Dermis blood vessel endothelial cell (primary cell): ENCODE measurements at places on chromosomes 6 and 20.

- DNase-seq = peak; percentile 64
Measured at GRCh38 chr6:31083742-31084354, 28.5 kb downstream of the C6orf15 start.

DNA sequence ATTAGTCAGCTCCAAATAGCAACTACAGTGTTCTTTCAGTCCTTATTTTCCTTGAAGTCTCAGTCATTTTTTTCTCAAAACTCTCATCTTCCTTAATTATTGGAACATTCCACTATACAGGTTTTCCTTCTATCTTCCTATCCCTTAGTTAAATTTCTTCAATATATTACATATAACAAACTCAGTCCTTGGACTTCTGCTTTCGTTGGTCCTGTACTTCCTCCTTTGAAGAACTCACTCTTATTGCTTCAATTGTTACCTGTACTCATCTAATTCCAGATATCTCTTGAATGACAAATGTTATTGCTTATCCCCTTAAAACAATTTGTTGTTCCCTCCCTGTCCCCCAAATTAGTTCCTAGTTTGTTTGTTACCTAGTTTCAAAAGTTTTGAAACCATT is 67.7 kb upstream of the NOTCH4 start:
- no peak for DNase-seq

DNA sequence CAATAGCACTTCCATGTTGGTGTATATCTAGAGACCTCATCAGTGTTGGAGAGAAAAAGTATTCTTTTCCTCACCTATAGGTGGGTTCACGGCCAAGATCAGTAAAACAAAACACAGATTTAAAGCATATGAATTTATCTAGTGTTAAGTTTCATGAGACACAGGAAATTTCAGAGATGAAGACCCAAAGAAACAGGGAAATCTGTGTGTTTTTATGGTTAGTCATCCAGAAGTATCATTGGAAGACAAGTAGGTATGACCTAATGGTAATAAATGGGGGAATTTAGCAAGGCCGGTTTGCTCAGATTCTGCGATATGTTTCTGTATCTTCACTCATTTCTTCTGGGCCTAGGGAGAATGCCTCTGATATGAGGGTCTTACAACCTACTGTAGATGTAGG is 419.6 kb upstream of the MARCKS start:
- no peak for DNase-seq

DNA sequence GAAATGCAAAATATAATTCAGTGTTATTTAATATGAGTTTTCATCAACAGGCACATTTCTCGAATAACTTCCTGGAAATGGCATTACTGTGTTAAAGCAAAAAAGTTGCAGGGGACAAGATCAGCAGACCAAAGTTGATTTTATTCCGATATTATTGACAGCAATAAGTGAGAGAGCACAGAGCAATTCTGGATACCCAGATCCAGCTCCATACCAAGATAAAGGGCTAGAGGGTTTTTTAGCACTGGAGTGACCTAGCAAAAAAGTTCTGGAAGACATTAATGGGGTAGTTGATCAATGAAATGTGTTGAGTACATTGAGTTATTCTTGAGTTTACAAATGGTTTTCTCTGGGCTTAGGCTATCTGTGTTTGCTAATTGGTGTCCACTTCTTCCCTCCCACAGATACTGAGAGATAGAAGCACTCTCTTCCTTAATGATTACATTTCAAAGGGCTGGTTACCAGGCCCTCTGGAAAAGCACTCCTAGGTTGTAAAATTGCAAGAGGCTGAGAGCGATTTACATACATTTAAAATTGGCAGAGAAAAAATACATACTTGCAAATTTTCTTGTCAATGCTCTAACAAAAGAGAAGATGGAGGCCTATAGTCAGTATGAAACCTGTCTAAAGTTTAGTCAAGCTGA is 47.0 kb upstream of the MANEA start:
- no peak for DNase-seq

- no peak for DNase-seq
Measured at GRCh38 chr20:64225171-64225595, 30.4 kb upstream of the PCMTD2 start.

- peak; percentile 82 for DNase-seq
Measured at GRCh38 chr20:13800728-13801134, 15.9 kb downstream of the NDUFAF5 start.

- DNase-seq = no peak
Measured at GRCh38 chr20:3731944-3732326, 550 bp upstream of the HSPA12B start.

- DNase-seq = no peak
Measured at GRCh38 chr20:34199183-34199582, 42.0 kb upstream of the ASIP start.

DNA sequence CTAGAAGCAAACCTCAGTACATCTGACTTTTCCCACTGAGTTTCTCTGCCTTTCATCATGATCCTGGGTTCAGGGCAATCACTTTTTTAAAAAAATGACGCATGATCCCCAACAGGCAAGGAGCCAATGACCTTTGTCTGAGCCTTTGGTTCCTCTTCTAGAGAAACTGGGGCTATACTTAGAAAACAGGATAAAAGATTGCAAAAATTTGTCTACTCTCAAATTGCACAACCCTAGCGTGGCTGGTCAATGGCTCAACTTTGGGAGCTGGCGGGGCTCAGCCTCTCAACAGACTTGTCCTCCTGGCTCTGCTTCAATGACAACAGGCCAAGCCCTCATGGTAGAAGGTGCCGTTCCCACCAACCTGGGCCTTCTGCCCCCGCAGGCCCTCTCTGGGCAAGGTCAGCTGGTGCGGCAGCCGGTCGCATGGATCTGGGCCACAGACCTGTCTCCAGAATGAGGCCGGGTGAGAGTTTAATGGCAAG is 48.7 kb downstream of the PDYN start:
- DNase-seq = no peak

- peak; percentile 21 for DNase-seq
Measured at GRCh38 chr6:141824350-141824749, 308.4 kb upstream of the GJE1 start.

GRCh38 chr6:129789974-129790373 is 71.1 kb downstream of the TMEM244 start:
- no peak for DNase-seq

DNA sequence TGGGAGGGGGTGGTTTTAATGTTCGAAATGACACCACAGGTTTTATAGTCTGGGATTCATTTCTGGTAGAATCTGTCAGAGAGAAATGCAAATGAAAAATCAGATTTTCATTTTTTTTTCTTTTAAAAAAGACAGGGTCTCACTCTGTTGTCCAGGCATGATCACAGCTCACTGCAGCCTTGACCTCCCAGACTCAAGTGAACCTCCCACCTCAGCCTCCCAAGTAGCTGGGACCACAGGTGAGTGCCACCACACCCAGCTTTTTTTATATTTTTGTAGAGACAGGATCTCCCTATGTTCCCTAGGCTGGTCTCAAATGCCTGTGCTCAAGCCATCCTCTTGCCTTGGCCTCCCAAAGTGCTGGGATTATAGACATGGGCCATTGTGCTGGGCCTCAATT is 2.4 kb upstream of the ADNP start:
- DNase-seq = no peak

- DNase-seq = no peak
Measured at GRCh38 chr6:128131036-128131435, 230.2 kb upstream of the THEMIS start.
